ENCODE measurements at places on chromosomes 7 and 10.

DNA sequence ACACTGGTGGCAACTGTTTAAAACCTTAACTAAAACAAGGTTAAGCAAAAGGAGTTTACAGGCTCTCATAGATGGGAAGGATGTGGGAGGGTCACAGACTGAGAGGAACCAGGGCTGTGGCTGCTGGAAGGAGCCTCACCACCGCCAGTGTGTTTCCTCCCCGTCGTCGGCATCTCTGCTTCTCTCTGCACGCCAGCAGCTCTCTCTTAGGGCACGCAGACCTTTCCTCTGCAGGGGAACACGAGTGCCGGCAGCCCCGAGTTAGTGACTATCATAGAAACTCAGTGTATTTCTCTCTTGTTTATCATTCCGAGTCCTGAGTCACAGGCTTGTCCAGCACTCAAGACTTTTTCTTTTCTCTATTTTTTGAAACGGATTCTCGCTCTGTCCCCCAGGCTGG lies 8.1 kb upstream of the SH2D4B start:
- no peak for DNase-seq

DNA sequence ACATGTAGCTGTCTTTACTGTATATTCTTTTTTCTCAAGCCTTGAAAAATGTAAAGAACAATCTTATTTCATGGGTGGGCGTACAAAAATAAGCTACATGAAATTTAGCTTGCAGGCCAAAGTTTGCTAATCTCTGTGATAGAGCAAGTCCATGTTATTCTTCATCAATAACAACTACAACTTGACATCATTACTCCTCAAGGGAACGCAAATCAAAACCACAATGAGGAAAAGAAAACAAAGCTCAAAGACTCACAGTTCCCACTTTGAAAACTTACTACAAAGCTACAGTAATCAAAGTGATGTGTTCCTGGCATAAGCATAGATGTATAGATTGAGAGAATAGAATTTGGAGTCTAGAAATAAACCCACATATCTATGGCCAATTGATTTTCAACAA lies 62.5 kb downstream of the GNA12 start:
- DNase-seq: no peak

DNA sequence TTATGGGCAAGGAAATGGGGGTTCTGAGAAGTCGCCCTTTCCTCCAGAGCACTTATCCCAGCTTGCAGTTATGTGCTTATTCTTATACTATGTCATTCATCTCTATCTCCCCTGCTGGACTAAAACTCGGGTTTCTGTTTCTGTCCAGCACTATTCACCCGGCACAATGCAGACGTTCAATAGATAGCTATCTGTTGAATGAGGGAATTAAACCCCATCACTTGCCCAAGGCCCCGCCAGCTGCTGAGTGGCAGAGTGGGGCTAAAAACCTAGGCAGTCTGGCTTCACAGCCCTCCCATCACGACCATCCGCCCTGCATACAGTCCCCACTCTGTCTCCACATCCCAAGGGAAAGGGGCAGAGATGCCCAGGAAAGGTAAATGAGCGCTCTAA lies 5.4 kb downstream of the SLIT1 start:
- no peak for DNase-seq

GRCh38 chr7:26091933-26092332 lies 60.1 kb upstream of the NFE2L3 start:
- DNase-seq: no peak

GRCh38 chr7:75567948-75568595 lies 76.0 kb downstream of the SPDYE5 start:
- peak; percentile 11 for DNase-seq

GRCh38 chr7:1124164-1124563 lies 35.8 kb downstream of the ZFAND2A start:
- DNase-seq: no peak
